ENCODE measurements at places on chromosomes 7 and 10. TPM values are rescaled to one million over a fixed set of nuclear protein-coding genes. Genes with fewer than 3 reads are reported as not detected.

GRCh38 chr10:79070606-79071395 lies 2.0 kb downstream of the ZMIZ1 start:
- peak overlapping the region; percentile 90 for H3K4me3 ChIP-seq
- DNase-seq = peak; percentile 68
- H3K27me3 ChIP-seq = peaks cover 20% of the 10 kb centered on the region
- no peaks in the 10 kb centered on the region for H3K36me3 ChIP-seq
- peaks cover 35% of the 10 kb centered on the region for H3K4me1 ChIP-seq

GRCh38 chr7:128221929-128222403 lies 19.1 kb upstream of the LEP start:
- no peak overlapping the region for H3K4me3 ChIP-seq
- no peak for DNase-seq
- H3K27me3 ChIP-seq = no peaks in the 10 kb centered on the region

Gene LHPP
- total RNA-seq = 34.1 TPM

DNA sequence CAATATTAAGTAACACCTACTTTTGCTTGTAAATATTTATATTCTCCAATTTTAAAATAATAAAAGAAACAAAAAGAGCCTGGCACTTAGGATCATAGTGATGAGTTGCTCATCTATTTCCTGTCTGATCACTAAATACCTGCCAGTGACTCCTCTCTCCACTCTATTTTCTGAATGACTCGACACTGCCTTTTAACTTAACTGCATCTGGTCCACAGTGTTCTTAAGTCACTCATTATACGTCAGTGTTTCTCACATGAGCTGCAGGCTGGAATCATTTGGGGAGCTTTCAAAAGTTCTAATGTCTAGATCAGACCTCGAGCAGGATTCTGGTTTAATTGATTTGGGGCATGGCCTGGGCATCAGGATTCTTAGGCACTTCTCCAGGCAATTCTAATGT lies 78.0 kb upstream of the AGBL3 start:
- no peaks in the 10 kb centered on the region for H3K36me3 ChIP-seq
- H3K27me3 ChIP-seq = no peaks in the 10 kb centered on the region
- no peak overlapping the region for H3K27ac ChIP-seq
- H3K4me1 ChIP-seq = peaks cover 8% of the 10 kb centered on the region

DNA sequence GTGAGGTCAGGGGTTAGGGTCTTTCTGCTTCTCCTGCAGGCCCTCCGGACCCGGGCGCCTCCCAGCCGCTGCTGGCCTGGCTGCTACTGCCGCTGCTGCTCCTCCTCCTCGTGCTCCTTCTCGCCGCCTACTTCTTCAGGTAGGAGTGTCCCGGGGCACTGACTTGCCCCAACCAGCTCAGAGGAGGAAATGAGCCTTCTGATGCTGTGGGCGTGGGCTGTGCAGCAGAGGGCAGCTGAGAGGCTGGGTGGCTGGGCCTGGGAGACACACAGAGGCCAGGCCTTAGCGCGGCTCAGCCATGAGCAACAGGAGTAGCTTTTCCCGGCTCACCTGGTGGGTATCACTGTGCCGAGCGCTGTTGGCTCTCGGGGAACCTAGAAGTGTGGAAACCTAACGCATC lies 78.9 kb downstream of the MKI67 start:
- no peaks in the 10 kb centered on the region for H3K27me3 ChIP-seq
- H3K36me3 ChIP-seq = no peaks in the 10 kb centered on the region
- H3K4me1 ChIP-seq = no peaks in the 10 kb centered on the region
- DNase-seq = peak; percentile 71

DNA sequence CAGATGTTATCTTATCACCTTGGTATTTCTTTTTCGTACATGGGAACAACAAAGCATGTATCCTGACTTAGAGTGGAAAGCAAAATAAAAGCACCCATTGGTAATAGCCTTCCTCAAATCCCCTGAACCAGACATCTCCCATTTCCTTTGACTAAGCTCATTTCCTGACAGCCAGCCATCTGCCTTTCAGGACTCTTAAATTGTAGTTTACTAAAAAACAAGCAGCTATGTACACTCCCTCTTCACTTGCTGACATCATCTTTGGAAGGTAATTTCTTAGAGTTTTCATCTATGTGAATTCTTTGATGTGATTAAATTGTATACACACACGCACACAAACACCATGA lies 40.7 kb downstream of the ARL4A start:
- H3K4me1 ChIP-seq = peaks cover 34% of the 10 kb centered on the region
- H3K27ac ChIP-seq = 0 out of 2 replicates have a peak overlapping the region, but pooled peaks have one; percentile 61
- no peak overlapping the region for H3K4me3 ChIP-seq

DNA sequence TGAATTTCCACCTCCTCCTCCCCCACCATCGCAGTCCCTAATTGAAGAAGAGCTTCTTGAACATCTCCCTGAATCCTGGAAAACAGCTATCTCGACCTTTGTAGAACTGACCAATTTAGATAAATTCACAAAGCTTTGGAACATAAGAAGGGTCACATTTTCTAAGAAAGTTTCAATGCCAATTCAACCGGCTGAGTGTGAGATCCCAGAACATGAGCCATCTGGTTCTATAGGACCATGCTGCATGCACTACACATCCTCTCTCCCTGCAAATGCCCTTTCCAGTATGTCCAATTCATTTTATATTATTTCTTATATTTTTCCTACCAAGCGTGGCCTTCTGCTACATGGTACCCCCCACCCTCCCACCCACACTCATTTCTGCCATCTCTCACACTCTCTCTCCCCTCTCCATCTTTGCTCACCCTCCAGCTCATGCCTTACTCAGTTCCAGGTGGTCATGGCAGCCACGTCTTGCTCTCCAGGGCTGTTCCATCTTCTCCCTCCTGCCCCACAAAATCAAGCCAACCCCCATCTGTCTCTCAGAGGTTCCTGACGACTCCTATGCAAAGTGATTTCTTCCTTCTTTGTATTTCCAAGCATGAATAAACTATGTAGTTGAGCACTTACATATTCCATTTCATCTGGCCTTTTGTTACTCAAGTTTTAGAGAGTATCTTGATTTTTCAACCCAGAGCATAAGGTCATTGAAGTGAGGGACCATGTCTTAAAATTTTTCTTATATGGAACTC lies 19.3 kb downstream of the FRMD4A start:
- no peak overlapping the region for H3K27ac ChIP-seq
- no peak overlapping the region for H3K4me3 ChIP-seq
- H3K27me3 ChIP-seq = no peaks in the 10 kb centered on the region
- H3K4me1 ChIP-seq = no peaks in the 10 kb centered on the region
- DNase-seq = no peak
- no peaks in the 10 kb centered on the region for H3K36me3 ChIP-seq

Gene LZTS2
- total RNA-seq = 88.3 TPM

DNA sequence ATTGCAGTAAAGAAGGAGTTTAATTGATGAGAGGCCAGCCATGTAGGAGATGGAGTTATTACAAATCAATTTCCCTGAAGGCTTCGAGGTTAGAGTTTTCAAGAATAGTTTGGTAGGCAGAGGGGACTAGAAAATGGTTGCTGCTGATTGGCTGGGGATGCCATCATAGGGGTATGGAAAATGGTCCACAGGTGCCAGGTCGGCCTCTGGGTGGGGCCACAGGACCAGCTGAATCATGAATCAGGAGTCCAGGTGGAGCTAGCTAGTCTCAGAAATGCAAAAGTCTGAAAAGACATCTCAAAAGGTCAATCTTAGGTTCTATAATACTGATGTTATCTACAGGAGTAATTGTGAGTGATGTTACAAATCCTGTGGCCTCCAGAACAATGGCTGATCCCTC lies 714.0 kb upstream of the GHITM start:
- no peaks in the 10 kb centered on the region for H3K36me3 ChIP-seq
- H3K4me3 ChIP-seq = no peak overlapping the region
- peak; percentile 28 for DNase-seq
- no peak overlapping the region for H3K27ac ChIP-seq

Gene SSMEM1
- not detected for total RNA-seq

Gene IL6
- total RNA-seq = not detected
